ENCODE measurements at places on chromosomes 5 and 9. TPM values are rescaled to one million over a fixed set of nuclear protein-coding genes. Genes with fewer than 3 reads are reported as not detected.

The PBX3 gene
- 12.0 TPM for total RNA-seq

The TERT gene
- total RNA-seq, result 2.2 TPM

The UGT3A1 gene
- not detected for total RNA-seq

The UBE2D2 gene
- 115 TPM for total RNA-seq

The SLC6A19 gene
- total RNA-seq, result not detected

The ABCA1 gene
- 22.4 TPM for total RNA-seq

The P4HA2 gene
- total RNA-seq, result 24.0 TPM

The HCN1 gene
- not detected for total RNA-seq

The GADD45G gene
- total RNA-seq, result 2.4 TPM

The TMOD1 gene
- 7.1 TPM for total RNA-seq

The DCANP1 gene
- not detected for total RNA-seq

The PCDH12 gene
- not detected for total RNA-seq

The C5orf52 gene
- not detected for total RNA-seq

The RGS3 gene
- 61.8 TPM for total RNA-seq

The SPATA6L gene
- 7.1 TPM for total RNA-seq

DNA sequence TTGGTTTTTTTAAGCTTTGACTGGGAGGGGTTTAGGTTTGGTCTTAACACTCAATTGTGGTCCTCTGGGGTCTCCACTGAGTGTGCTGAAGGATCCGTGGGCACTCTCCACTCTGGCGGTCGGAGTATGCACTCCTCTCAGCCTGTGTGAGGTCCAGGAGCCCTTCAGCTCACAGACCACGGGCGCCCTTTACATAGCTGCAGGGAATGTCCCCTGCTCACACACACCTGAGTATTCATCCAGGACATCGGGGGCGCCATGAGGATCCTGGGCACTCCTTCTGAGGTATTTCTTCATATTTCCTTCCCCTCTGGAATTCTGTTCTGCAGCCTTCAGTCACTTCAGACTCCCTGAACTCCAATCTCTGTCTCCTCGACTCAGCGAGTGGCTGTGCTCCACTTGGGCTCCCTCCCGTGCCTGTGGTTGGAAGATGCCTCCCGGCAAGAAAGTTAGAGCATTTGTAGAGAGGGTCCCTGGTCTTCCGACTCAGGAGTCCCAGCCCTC is 12.5 kb downstream of the TRIP13 start:
- no peak for DNase-seq

DNA sequence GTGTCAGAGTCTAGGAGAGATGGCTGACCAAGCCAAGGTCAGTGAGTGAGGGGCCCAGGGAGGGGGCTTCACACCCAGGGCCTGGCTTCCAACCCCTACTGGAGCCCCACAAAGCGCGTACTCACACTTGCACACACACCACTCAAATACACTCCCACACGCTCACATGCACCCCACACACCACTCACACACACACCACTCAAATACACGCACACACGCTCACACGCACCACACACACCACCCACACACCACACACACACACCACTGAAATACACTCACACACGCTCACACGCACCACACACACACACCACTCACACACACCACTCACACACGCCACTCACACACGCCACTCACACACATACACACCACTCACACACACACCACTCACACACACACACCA is 5.7 kb upstream of the ASB6 start:
- DNase-seq, result no peak

DNA sequence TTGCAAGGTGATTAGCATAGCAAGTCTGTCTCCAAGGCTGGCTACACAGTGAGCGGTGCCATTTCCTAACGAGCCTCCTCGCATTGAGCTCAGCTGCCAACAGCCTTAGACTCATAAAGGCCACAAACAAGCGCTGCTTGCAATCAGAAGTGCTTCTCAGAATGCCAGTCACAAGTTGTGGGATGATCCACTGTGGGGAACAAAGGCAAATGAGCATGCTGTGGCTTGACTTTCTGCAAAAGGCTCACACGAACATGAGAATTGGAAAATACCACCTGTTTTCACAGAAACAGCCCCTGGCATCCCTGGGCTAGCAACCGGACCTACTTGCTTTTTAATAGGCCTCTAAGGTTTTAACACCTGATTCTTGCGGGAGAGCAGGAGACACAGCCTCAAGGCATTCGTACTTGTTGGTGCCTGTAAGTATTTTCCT is 215.5 kb downstream of the FANCC start:
- no peak for DNase-seq

GRCh38 chr5:77683171-77683732 is 44.7 kb upstream of the OTP start:
- no peak for DNase-seq

- no peak for DNase-seq
These were observed 50.7 kb downstream of the NIPAL4 start for GRCh38 chr5:157510682-157511081.

- DNase-seq, result no peak
These were observed 2.7 kb downstream of the PRRC2B start for GRCh38 chr9:131396626-131397025.

DNA sequence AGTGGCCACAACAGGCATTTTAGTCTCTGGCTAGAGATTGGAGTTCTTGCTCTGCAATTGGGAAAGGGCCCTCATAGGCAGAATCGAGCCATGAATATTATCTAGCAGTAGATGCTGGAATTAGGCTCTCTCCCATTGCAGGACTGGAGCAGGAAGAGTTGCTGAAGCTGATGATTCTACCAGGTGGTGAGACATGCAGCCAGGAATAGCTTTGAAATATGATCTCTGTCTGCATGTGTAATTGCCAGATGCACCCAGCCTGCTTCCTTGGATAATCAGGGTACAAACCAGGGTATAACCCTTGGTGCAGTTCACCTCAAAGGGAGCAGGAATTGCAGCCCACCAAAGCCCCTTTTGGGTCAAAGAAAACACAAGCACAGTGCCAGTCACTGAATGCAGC is 211.4 kb upstream of the FTMT start:
- DNase-seq, result no peak

GRCh38 chr5:172091956-172092732 is 85.7 kb upstream of the FBXW11 start:
- DNase-seq, result no peak

DNA sequence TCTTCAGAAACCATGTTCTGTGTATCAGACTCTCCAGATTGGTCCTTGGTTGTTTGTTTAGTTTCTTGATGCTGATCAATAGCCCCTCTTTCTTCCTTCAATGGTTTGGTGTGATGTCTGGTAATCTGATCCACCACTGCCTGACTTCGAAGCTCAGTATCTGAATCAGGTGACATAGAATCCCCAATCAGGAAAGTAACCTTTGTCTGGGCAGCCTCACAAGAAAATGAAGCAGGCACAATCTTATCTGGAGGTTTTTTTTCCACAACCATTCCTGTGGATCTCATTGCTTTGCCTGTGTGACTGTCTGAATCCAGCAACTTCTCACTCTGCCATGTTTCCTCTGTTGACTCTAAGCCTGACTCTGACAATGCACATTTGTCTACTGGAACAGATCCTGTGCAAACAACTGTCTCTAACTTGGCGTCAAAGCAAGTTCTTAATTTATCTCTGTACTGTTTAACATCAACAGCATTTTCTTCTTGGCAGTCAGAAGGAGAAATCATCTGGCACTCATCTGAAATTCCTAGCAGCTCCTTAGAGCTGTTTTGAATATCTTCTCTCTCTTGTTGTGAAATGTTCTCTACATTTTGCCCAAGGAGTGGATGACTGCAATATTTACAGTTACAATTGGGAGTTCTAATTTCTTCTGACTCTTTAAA is 37.1 kb upstream of the RAPGEF6 start:
- no peak for DNase-seq

GRCh38 chr5:174315471-174315870 is 270.0 kb downstream of the NSG2 start:
- no peak for DNase-seq

DNA sequence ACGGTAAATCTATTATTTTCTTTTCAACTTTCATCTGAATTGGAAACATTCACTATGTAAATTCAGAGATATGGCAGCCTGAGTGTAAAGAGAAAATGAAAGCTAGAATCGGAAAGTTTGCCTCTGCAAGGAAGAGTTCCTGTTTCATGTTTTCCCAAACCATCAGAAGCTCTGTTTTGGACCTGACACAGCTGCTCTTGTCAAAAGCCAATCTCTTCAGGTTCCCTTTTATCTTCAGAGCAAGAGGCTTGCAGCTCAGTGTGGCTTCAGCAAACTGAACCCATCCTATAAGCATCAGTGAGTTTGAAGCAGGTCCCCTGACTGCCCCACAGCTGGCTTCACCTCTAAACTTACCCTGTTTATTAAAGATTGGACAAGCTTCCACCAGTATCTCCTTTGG is 1099.7 kb downstream of the DTWD2 start:
- DNase-seq, result no peak

DNA sequence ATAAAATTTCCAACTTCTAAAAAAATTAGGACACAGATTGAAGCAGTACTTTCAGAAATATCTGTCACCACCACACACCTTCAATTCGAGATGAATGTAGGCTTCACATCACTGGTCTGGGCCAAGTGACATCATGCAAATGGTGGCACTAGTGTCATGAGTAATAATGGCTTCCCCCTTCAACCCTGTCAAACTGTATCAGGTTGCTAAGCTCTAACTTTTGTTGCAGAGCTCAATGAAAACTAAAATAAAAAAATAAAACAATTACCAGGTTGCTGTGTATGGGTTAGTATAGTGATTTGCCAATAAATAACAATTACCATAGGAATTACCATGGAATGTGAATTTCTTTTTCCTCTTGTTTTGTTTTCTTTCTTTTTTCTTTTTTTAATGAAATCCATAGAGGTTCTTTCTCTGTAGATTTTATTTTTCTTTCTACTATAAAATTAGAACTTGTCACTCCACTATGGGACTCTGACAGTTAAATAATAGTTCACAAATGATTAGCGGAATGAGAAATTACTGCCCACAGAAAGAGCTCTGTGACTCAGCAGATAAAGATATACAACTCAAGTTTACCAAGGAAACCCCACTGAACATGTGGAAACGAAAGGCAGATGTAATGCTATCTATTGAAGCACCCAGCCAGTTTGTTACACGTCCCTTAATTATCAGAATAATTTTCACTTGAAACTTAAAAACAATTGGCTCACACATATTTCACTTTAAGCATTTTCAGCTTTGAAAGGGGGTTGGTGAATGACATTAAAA is 783.8 kb upstream of the WWC1 start:
- no peak for DNase-seq

GRCh38 chr5:1390861-1391600 is 46.1 kb upstream of the CLPTM1L start:
- DNase-seq, result no peak

- DNase-seq, result no peak
These were observed 125.4 kb upstream of the LMX1B start for GRCh38 chr9:126488310-126488709.

GRCh38 chr5:38338455-38338854 is 80.1 kb downstream of the EGFLAM start:
- DNase-seq, result peak; percentile 11

GRCh38 chr5:144313147-144313726 is 142.6 kb downstream of the KCTD16 start:
- DNase-seq, result no peak

GRCh38 chr5:141906972-141907371 is 16.7 kb upstream of the DELE1 start:
- DNase-seq, result no peak

DNA sequence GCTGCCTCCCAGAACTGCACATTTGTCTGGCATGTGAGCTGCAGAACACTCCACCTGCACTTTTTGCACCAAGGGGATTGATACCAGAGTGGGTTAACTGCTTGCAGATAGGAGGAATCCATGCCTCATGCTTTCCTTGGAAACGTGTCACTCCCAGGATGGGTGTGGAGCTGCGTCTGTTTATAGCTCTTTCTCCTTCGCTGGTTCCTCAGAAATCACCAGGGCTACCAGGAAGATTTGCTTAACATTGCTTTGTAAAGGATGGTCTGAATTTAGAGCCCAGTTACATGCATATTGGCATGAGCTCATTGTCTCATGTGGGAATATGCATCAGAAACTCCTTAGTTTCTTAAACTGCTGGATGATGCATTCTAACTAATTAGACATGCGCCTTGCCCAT is 234.6 kb downstream of the GADD45G start:
- DNase-seq, result no peak

- DNase-seq, result peak; percentile 87
These were observed 58.2 kb upstream of the GGTA1 start for GRCh38 chr9:121557581-121558447.

- DNase-seq, result no peak
These were observed 204.0 kb downstream of the GADD45G start for GRCh38 chr9:89808756-89809181.

GRCh38 chr5:63055421-63055820 is 476.8 kb downstream of the LRRC70 start:
- DNase-seq, result no peak

GRCh38 chr5:39877479-39877878 is 452.7 kb upstream of the DAB2 start:
- no peak for DNase-seq

GRCh38 chr5:93164690-93165089 is 416.3 kb downstream of the NR2F1-AS1 start:
- DNase-seq, result peak; percentile 66

DNA sequence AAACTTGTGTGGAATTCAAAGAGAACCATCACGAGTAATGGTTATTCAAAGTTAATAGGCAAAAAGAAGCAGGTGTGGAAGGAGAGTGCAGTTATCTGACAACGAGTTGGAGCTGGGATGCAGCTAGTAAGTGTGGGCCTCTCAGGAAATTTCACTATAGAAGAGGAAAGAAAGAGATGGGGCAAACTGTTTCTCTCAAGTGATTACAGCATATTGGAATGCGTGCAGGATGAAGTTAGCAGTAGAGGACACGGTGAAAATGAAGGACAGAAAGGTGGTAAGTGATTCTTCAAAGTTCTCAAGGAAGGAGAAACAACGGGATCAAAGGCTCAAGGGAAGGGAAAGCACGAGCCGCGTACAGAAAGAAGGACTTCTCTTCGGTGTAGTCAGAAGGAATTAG is 84.0 kb downstream of the ADAMTS12 start:
- no peak for DNase-seq

- DNase-seq, result no peak
These were observed 23.7 kb downstream of the CWC27 start for GRCh38 chr5:64792469-64792868.

DNA sequence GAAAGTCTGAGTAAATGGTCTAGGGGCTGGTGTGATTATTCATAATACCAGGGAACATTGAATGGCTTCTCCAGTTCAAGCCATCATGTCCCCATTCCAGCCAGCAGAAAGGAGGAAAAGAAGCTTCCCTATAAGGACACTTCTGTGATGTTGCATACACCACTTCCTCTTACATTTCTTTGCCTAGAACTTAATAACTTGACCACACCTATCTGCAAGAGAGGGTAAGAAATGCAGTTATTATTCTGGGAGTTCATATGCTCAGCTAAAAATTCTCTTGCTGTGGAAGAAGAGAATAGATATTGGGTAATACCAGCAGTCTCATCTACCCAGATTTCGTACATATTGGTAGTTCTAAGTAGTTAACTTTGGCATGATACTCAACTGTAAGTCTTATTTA is 166.1 kb downstream of the SLC28A3 start:
- DNase-seq, result no peak

DNA sequence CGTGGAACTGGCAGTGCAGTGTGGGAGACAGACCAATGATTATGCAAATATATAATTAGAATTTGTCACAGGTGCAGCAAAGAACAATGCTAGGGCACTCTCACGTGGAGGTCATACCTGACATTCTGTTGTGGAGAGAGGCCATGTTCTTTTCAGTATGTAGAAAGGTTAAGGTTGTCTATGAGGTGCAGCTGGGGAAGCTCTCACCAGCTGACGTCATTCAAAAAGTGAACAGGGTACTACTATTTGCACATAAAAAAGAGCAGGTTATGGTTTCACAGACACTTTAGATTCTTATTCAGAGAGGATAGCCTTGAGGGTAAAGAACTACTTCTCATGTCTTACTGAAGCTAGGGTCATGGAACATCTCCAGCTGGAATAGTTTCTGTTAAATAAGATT is 19.1 kb downstream of the SH3GL2 start:
- no peak for DNase-seq

- DNase-seq, result no peak
These were observed 11.7 kb downstream of the OGN start for GRCh38 chr9:92392690-92393089.

All from PC-9 (cell line).